ENCODE measurements at places on chromosomes 5 and 9.

DNA sequence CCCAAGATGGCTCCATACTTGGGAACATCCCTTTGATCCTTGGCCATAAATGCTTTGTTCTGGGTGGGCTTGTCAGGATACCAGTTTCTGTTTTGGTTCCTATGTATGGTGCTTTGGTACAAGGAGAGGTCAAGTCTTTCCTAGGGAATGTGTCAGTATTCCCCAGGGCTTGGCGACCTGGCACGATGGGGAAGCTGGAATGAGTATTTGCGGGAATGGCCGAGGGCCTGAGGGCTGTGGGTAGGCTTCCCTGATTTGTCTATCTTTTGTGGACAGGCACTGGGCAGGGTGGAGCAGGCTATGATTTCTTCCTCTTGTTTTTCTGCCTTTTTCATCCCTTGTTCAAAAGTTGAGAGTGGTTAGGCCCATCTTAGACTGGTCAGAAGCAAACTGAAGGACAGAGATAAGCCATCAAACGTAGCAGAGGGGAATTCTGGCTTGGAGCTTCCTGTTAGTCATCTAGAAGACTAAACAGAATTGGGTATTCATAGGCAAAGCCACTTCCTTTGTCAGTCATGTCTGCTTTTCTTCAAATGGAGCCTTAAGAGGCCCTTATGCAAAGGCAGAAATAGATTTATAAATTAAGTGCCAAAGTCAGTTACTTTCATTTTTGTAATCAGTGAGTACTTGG, 13.7 kb downstream of the DOCK2 start:
- peak; percentile 21 for DNase-seq

GRCh38 chr5:2263763-2264162, 381.0 kb upstream of the IRX4 start:
- DNase-seq: no peak

- no peak for DNase-seq
Observed at GRCh38 chr9:91746904-91747303, 203.1 kb downstream of the ROR2 start.

GRCh38 chr5:173196133-173196952, 38.7 kb downstream of the NKX2-5 start:
- DNase-seq: no peak

DNA sequence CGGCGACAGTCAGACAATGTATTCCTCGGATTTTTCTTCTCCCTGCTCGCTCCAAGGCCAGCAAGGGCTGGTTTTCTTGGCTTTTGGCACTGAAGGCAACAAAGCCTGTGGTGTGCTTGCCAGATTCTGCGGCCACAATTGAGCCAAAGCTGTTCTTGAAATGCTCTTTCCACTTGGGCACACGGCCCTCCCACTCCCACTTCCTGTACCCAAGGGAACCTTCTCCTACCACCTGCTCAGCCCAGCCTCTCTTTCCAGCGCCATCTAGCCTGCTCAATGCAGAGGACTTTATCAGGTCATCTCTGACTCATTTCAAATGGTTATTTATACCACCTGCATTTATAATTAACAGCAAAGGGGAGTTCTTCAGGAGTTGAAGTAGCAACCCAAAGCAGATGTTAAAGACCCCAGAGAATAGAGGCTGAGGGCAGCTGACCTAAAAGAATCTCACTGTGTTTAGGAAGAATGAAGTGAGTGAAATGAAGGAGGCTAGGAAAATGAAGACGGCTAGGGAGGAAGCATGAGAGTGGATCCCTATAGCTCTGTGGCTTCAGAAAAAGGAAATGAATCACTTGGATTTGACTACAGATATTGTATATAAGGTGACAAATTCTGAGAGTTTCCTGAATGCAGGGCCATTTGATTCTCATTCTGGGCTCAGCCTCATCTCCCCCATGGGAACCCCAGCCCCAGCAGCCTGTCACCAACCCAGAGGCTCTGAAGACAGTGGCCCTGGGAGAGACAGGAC, 439.0 kb downstream of the ENC1 start:
- no peak for DNase-seq

DNA sequence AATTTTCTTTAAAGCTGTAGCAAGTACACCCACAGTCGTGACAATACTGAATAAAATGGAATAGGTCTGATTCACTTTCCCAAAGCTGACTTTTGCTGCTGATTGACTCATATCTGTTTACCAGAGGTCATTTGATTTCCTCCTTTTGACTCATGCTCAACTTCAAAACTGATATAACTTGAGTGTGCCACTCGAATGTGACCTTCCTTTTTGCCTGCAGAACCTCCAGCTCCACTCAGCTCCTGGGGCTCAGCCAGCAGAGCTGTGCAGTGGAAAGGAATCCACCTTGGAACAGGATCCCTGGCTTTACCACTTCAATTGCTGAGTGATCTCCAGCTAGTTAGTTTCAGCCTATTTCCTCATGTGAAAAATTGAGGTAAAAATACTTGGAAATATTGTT, 84.1 kb downstream of the FEM1C start:
- DNase-seq: no peak

GRCh38 chr5:180558232-180558631, 33.1 kb downstream of the SCGB3A1 start:
- DNase-seq: no peak

GRCh38 chr5:142878111-142878510, 107.9 kb downstream of the ARHGAP26 start:
- DNase-seq: no peak

DNA sequence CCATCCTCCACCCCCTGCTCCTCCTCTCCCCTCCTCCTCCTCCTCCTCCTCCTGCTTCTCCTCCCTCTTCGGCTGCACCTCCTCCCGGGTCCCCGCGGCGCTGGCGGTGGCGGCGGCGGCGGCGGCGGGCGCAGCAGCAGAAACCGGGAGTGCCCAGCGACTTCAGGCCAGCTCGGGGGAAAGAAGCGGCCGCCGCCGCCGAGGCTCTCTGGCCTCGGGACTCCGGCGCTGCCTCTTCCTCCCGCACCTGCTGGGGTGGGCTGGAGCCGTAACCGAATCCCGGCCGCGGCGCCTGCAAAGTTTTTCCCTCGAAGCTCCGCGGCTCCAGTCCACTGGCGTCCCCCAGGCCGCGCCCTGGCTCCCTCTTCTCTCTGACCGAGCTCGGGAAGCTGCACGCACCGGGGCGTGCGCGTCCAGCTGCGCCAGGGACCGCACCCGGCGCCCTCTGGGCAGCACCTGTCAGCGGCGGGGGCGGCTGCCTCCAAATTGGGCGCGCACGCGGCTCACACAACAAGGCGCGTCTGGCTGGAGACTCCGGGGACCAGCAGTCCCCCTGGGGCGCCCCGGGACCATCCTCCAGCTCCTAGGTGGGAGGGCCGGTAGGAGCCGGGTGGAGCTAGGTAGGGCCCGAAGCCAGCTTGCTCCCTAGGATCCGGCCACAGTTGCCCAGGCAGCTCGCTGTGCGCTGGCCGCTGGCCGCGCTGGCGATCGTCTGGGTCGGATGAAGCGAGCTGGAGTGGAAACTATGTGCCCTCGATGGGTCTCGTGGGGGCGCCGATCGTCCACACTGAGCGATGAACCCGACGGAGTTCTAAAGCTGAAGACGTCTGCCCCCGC, at the start of gene MCTP1:
Gene MCTP1, minus strand, starts transcription at position 523 of the 837 bp plus-strand sequence.
- no peak for DNase-seq

- DNase-seq: no peak
Observed at GRCh38 chr9:122941582-122942234, 888 bp downstream of the RABGAP1 start.

- DNase-seq: peak; percentile 47
Observed at GRCh38 chr5:159156426-159157238, 52.7 kb downstream of the RNF145 start.

- DNase-seq: no peak
Observed at GRCh38 chr5:109455598-109456096, 45.9 kb upstream of the PJA2 start.

DNA sequence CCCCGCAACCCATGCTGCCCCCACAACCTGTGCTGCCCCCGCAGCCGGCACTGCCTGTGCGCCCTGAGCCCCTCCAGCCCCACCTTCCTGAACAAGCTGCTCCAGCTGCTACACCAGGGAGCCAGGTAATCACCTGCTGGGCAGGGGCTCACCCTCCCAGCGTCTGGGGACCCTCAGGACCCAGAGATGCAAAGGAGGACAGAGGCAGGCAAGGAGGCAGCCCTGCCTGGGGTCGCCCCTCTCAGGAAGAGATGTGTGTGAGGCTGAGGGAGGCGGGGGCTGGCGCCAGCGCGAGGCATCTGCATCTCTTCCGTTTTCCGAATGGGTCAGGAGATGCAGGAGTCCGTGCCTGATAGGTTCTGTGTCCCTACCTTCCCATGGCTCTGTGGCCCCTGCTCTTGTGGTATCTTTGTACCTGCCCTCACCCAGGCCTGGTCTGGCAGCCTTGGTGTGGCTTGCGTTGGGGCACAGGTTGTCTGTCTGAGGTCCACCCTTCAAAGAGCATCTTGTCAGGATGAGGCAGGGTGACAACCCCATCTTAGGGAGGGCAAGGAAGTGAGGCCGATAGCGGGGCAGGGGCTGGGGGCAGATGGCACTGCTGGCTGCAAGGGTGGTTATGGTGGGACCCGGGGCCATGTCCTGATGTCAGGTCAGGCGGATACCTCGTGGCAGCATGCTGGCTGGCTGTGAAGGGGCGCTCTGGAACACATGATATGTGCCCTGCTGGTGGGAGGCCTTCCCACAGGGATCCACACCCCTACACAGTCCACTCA, 75.7 kb downstream of the WNK2 start:
- DNase-seq: no peak

DNA sequence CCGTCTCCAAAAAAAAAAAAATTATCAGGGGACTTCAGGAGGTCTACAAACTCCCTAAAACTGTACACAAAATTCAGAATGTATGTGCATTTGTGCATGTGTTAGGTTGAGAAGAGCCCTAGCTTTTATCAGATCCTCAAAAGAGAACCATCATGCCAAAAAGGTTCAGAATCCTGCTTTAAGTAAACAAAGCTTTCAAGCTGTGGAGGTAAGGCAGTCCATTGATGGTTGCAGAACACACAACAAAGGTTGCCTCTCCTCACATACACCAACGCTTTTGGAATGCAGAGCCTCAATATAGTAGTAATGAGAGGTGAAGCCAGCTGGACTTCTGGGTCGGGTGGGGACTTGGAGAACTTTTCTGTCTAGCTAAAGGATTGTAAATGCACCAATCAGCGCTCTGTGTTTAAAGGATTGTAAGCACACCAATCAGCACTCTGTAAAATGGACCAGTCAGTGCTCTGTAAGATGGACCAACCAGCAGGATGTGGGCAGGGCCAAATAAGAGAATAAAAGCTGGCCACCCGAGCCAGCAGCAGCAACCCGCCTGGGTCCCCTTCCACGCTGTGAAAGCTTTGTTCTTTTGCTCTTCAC, 57.9 kb upstream of the RNF38 start:
- DNase-seq: no peak

DNA sequence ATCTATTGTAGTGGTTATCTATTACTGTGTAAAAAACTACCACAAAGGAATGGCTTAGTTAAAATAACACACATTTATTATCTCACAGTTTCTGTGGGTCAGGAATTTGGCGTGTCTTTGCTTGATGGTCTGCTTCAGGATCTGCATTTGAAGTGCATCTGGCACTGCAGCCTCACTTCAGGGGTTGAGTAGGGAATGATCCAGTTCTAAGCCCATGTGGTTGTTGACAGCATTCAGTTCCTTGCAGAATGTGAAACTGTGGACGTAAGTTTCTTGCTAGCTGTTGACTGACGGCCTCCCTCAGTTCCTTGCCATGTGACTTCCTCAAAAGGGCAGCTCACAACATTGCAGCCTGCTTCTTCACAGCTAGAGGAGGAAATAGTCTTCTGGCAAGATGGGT, 2.1 kb upstream of the OGN start:
- DNase-seq: peak; percentile 52

GRCh38 chr9:76652894-76653293, 111.3 kb upstream of the PCA3 start:
- no peak for DNase-seq

DNA sequence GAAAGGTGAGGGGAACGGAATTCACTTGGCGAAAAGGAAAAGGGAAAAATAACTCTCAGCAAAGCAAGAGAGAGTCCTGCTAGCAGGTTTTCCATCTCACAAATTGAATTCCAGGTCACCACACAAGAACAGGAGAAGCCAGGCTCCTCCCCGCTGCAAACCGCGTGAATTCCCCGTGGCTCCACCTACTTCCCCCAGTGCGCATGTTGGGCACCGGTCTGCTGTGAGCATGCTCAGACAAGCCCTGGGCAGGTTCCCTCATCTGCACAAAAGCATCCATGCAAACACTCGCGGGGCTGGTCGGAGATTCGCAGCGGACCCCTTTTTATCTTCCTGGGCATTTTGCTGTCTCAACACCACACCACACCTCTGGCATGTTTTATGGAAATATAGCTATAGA, 58.5 kb upstream of the S1PR3 start:
- no peak for DNase-seq
